ENCODE measurements at places on chromosomes 3 and 15.
A peak's percentile ranks its signal among the peaks of the same experiment; 100 is the strongest.

DNA sequence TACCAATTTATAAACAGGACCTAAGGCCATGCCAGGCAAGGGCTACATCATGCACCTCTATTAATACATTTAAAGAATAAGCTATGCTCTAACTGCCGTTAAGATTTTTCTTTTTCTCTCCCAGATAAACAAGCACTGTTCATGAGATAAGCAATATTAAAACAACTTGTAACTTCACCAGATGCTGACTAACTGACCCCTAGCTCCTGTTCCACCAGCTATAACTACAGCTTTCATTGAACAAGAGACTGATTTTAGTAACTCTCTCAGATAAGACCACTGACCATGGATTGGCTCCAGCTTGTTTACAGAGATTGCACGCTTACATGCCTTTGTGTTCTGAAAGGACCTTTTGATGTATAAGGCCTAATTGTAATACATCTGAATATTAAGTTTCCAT is 540.7 kb upstream of the NECTIN3 start:
- DNase-seq: no peak

GRCh38 chr15:98899272-98900021 is 108.1 kb downstream of the PGPEP1L start:
- no peak for DNase-seq

DNA sequence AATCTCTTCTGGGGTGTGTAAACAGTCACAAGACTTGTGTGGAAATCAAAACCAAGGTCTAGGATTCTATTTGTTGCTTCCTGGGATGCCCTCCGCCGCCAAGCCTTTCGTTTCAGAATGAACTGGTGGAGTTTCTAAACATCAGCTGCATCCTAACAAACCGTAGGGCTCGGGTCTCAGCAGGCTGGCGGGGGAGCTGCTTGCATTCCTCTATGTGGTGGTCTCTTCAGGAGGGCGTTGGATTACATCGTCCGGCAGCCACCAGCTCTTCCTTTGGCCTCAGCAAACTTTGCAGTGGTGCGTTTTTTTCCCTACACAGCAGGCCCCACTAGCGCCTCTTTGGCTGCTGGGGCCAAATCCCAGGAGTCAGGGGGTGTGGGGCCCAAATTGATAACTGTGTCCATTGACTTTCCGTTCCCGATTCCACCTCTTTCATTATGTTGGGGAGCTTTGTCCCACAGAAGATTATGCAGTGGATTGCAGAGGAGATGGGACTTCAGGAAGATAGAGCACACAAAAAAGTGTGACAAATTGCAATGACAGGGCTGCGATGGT is 390.0 kb upstream of the NR2F2 start:
- DNase-seq: no peak

- no peak for DNase-seq
These were observed 10.8 kb upstream of the GRIP2 start for GRCh38 chr3:14550651-14551611.

DNA sequence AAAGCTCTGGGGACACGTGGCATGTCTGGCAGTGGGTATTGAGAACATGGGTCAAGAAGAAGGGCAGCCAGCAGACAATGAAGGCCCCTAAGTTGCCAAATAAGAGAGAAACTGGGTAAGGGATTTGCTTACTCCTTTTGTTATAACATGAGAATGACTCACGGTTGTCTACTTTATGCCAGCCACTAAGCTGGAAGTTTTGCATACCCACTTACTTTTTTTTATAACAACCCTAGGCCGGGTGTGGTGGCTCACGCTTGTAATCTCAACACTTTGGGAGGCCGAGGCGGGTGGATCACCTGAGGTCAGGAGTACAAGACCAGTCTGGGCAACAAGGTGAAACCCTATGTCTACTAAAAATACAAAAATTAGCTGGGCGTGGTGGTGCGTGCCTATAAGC is 50.0 kb downstream of the DRD3 start:
- DNase-seq: no peak

- DNase-seq: no peak
These were observed 32.2 kb downstream of the PTPN23 start for GRCh38 chr3:47412842-47413520.

- DNase-seq: no peak
These were observed 25.8 kb upstream of the PRICKLE2 start for GRCh38 chr3:64251019-64251418.

GRCh38 chr3:31606453-31606852 is 73.7 kb downstream of the STT3B start:
- DNase-seq: no peak

GRCh38 chr3:103048068-103048722 is 613.4 kb downstream of the ZPLD1 start:
- DNase-seq: no peak

GRCh38 chr15:77773903-77774302 is 141.2 kb upstream of the LINGO1 start:
- no peak for DNase-seq

GRCh38 chr3:100057716-100058575 is 56.4 kb downstream of the FILIP1L start:
- no peak for DNase-seq

- peak; percentile 18 for DNase-seq
These were observed 15.0 kb upstream of the TM6SF1 start for GRCh38 chr15:83092309-83092976.

GRCh38 chr3:196559826-196560225 is 8.5 kb downstream of the WDR53 start:
- DNase-seq: no peak
